ENCODE measurements at places on chromosomes 2 and 18.

DNA sequence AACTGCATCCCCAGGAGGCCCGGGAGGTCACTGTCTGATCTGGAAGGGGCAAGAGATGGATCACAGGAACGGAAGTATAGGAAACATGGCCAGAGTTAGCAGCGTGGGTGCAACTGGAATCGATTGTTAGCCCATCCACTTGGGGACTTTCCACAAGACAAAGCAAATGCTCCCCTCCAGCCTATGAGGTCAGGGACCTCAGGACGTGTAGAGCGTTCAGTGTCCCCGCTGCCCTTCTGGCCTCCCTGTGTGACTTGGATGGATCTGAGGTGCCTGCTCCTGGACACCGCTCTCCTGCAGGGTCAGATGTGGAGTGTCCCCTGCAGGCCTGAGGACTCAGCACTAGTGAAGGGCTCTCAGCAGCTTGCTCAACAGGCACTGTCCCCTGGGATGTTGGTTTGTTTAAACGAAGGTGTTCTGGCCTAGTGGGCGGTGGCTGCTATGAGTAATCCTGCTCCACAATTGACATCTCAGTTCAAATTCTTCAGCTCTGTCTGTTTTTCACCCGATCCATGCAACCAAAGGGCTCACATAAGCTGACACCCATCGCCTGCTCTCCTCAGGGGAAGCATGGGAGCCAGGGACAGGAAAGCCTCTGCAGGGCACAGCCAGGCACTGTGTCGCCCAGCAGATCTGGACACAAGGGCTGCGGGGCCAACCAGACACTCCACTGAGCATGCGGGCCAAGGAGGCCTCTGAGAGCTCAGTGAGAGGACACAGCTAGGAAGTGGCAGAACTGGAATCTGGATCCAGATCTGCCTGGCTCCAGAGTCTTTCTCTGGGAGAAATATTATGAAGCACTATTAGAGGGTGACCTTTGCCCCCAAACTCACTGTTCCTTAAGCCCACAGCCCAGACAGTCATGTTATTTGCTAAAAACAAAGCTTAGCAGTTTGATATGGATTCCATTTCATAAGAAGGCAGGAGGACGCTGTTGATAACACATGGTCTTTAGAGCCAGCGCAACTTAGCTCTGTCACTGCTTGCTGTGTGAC is 78.5 kb downstream of the RHOB start:
- DNase-seq, result peak; percentile 76

GRCh38 chr2:43408407-43409160 is 182.2 kb upstream of the ZFP36L2 start:
- peak; percentile 76 for DNase-seq

- no peak for DNase-seq
These were observed 574 bp upstream of the NCL start for GRCh38 chr2:231464576-231465540.

- peak; percentile 31 for DNase-seq
These were observed 15.8 kb upstream of the SELENOI start for GRCh38 chr2:26330114-26330549.

DNA sequence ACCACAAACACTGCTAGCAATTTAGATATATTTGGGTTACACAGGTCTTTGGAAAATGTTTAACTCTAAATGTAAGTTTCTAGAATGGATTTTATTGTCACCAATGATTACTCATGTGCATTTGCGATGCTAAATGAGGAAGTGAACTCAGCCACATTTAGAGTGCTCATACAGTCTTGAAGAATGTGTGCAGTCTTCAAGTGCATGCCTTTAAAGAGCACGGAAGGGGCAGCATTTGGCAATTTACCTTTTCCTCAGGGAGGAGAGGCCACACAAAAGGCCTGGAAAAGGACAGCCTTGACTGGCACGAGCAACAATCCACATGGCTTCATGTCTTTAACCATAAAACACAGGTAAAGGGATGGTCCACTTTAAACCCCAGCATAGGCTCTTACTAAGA is 78.5 kb upstream of the STK17B start:
- DNase-seq, result no peak

GRCh38 chr18:8868276-8868675 is 162.9 kb downstream of the MTCL1 start:
- no peak for DNase-seq

- no peak for DNase-seq
These were observed 6.5 kb downstream of the MAP4K4 start for GRCh38 chr2:101704046-101704466.

- no peak for DNase-seq
These were observed 21.9 kb downstream of the RBFA start for GRCh38 chr18:80056095-80056494.

All from GM12878 (cell line).